Activated CD8-positive, alpha-beta memory T cell treated with anti-CD3 and anti-CD28 coated beads for 24 hours (primary cell): ENCODE measurements at places on chromosomes 1 and 21.

DNA sequence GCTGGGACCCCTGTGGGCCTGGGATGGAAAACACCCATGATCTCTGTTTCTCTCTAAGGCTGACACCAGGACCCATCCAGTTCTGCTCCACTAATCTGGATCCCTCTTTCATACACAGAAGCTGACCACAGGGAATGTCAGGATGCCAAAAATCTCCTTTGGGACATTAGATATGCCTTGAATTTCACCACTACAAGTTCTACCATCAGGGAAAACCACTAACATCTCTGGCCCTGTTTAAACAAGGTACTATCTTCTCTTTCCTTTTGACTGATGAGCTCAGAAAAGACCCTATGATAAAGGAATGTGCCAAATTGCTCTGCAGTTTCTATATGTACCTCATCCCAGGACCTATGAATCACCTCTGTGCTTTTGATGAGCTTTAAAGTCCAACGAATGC lies 10.2 kb upstream of the PLXNA2 start:
- no peak for DNase-seq

DNA sequence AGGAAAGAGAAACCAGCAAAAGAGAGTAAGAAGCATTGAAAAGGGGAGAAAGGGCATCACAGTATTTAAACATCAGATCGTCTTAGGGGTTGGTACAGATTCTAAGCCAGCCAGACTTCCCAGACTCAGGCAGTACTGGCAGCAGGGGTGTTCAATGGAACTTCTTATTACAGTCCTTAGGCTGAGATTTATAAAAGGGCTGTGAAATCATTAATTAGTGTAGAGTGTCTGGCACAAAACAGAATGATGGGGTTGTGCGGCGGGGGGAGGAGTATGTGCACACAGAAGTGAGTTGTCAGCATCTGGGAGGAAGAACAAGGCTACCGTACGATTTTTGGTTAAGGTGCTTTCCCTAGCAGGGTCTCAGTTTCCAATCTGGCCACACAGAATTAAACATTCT lies 38.2 kb downstream of the ARHGEF11 start:
- no peak for DNase-seq

DNA sequence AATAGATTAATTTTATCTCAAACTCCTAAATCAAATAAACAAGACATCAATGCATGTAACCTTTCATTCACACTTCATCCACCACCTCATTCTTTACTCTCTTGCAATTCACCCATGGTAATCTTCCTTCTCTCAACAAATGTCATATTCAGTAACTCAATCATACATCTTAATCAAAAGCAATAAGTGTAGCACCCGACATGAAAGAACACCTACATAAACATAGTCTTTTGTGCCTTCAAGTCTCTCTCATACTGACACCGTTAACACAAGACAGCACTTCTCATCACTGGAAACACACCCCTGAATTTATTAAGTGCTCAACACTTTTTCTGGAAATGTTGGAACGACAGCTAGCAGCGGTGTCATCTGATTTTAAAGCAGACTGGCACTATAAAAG lies 225.9 kb downstream of the TTLL7 start:
- no peak for DNase-seq

- no peak for DNase-seq
These were observed 27.6 kb upstream of the POGK start for GRCh38 chr1:166811691-166812090.

DNA sequence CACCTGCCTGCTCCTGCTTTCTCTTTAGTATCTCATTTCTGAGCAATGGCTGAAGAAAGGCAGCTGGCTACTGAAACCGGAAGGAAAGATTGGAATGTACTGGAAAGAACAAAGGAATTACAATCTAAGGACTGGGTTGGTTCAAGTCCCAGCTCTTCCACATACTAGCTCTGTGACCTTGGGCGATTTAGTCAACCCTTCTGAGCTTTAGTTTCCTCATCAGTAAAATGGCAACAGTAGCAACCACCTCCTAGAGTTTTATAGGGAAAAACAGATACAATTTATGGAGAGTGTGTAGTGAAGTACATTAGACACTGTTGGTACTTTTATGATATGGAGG lies 158.8 kb downstream of the KAZN start:
- no peak for DNase-seq

GRCh38 chr1:89035080-89035479 lies 12.4 kb upstream of the GBP3 start:
- no peak for DNase-seq

- no peak for DNase-seq
These were observed 103.5 kb downstream of the RPE65 start for GRCh38 chr1:68346188-68346808.

DNA sequence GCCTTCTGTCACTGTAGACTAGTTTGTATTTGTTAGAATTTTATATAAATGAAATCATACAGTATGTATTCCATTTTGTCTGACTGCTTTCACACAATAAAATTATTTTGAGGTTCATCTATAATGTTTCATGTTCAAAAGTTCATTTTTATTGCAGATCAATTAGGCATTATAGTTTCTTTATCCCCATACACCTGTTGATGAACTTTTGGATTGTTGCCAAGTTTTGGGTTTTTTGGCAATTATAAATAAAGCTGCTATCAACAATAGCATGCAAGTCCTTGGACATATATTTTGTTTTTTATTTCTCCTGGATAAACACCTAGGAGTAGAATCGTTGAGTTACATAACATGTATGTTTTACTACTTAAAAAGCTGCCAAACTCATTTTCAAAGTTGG lies 47.1 kb upstream of the FAM3B start:
- no peak for DNase-seq

DNA sequence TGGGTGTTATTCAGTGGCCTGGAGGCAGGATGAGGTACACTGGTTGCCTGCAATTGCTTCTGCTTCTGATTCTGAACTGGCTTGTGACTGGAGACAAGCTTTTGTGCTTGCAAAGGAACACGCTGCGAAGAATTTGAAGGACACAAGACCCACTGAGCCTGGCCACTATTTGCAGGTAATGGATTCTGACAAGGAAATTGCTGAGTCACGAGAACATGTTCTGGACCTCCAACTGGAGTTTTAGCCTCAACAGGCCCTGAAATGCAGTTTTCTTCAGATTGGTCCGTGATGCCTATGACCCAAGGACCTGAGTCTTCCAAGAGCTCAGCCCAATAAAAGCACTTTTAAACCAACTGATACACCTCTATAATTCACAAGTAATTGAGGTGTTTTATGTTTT lies 4.6 kb downstream of the RAB3GAP2 start:
- no peak for DNase-seq

- no peak for DNase-seq
These were observed 47.9 kb downstream of the KCNAB2 start for GRCh38 chr1:6093611-6094010.
